ENCODE measurements at places on chromosomes 4 and X. TPM values are rescaled to one million over a fixed set of nuclear protein-coding genes. Genes with fewer than 3 reads are reported as not detected.

Gene VCX2
- total RNA-seq: not detected

Gene FAM149A
- total RNA-seq: 13.6 TPM

Gene UGT2B17
- total RNA-seq: not detected

Gene ADGRG4
- not detected for total RNA-seq

Gene PTPN13
- total RNA-seq: 42.9 TPM

- no peak overlapping the region for H3K4me3 ChIP-seq
- DNase-seq: no peak
- peaks cover 1% of the 10 kb centered on the region for H3K36me3 ChIP-seq
- H3K27me3 ChIP-seq: no peaks in the 10 kb centered on the region
- H3K27ac ChIP-seq: no peak overlapping the region
These were observed 210.4 kb upstream of the GALNTL6 start for GRCh38 chr4:171602638-171603355.

DNA sequence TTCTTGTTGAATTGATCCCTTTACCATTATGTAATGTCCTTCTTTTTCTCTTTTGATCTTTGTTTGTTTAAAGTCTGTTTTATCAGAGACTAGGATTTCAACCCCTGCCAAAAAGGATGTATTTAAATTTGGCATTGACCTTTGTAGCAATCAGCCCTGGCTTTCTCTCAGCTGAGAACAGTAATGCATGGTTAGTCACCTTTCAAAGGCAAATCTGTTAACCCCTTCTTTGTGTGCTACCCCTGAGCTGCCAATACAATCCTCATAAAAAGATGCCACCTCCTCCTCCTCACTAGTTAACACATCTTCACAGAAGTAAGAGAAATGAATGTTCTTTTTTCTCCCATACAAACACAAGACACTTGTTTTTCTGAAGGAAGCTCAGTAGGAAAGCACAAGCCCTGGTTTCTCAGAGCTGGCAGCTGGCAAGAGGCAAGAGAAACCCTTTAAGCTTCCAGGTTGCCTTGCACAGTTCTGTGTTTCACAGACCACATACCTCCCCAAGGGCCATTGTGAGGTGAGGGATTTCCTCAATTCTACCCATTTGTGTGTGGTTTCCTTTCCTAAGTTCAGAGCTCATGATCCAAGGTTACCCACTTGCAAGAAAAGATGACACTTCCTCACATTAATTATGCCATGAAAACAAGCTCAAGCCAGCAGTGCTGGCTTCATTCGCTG, 122.6 kb downstream of the RCHY1 start:
- no peak for DNase-seq
- H3K4me1 ChIP-seq: no peaks in the 10 kb centered on the region
- no peak overlapping the region for H3K27ac ChIP-seq
- peaks cover 16% of the 10 kb centered on the region for H3K27me3 ChIP-seq

- no peaks in the 10 kb centered on the region for H3K27me3 ChIP-seq
- H3K36me3 ChIP-seq: peaks cover 7% of the 10 kb centered on the region
- H3K4me1 ChIP-seq: no peaks in the 10 kb centered on the region
- no peak overlapping the region for H3K27ac ChIP-seq
- no peak for DNase-seq
These were observed 11.2 kb downstream of the BLTP1 start for GRCh38 chr4:122163301-122163700.

DNA sequence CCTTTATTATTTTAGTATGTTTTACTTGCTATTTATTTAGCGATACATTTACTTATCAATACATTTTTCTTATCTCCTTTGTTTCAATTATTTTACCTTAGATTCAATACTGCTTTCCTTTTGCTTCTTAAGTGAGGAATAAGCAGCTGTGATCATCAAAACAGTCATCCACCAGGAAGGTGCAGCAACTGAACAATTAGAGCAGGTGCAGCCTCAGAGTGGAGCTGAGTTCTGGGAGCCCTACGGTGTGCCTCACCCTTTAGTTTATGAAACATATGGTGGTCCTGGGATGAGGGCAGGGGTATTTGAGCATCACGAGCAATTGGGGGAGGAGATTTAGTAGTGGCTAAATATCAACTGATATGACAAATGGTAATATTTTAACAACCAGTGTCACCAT, 111.0 kb downstream of the FRYL start:
- DNase-seq: no peak
- H3K36me3 ChIP-seq: peaks cover 9% of the 10 kb centered on the region
- H3K4me1 ChIP-seq: no peaks in the 10 kb centered on the region
- H3K4me3 ChIP-seq: no peak overlapping the region

DNA sequence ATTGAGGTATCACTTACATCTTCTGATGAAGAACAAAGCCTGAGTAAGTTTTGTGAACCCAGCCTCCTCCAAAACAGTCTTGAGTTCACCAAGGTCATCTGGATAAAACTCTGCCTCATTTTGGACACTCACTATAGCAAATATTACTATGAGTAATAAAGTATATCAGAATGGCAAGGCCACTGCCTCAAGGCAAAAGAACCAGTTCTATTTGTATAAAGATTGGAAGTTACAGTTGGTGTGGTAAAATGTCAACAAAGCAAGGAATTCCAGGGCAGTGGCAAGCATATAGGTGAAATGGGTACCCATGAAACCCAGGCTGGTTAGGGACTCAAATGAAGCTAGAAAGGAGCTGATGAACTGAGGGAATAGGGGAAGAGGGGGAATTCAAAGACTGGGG, 2.4 kb upstream of the ARHGEF6 start:
- H3K27ac ChIP-seq: no peak overlapping the region
- no peaks in the 10 kb centered on the region for H3K27me3 ChIP-seq
- DNase-seq: no peak
- no peak overlapping the region for H3K4me3 ChIP-seq
- no peaks in the 10 kb centered on the region for H3K4me1 ChIP-seq
- H3K36me3 ChIP-seq: peaks cover 2% of the 10 kb centered on the region

GRCh38 chr4:56468097-56468422, 643 bp downstream of the SRP72 start:
- DNase-seq: peak; percentile 45
- peaks cover 42% of the 10 kb centered on the region for H3K4me1 ChIP-seq
- peak overlapping the region; percentile 96 for H3K27ac ChIP-seq
- H3K27me3 ChIP-seq: no peaks in the 10 kb centered on the region
- peaks cover 14% of the 10 kb centered on the region for H3K36me3 ChIP-seq
- peak overlapping the region; percentile 85 for H3K4me3 ChIP-seq

- no peak overlapping the region for H3K4me3 ChIP-seq
- no peak overlapping the region for H3K27ac ChIP-seq
- DNase-seq: no peak
- peaks cover 51% of the 10 kb centered on the region for H3K27me3 ChIP-seq
These were observed 114.8 kb downstream of the HMX1 start for GRCh38 chr4:8756816-8757215.

DNA sequence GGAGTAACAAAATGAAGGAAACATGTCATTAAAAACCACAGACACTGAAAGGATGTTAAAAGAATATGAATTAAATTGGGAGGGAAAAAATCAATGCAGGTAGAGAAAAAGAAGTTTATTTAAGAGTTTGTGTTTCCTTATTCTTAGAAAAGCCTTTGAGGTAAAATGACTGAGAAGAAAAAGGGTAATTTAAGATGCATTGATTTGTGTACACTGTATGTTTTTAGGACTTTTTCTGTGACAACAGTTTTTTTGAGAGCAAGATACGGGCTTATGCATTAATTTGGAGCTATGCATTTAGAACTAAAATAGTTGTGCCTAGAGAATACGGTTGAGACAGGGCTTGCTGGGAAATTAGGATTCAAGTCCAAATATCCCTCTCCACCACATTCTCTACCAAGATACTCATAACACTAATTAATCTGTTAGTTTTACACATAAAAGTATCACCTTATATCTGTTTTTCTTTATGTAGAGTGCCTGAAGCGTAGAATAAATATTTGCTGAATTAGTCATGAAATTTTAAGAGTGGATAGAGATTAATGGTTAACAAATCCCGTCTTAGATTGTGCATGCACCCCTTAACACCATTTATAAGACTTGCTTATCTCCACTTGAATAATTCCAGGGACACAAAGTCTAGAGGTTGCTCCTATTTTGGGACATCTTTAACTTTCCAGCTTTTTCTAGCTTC, 232.5 kb downstream of the PCDH7 start:
- H3K4me3 ChIP-seq: no peak overlapping the region
- peak overlapping the region; percentile 43 for H3K27ac ChIP-seq
- H3K4me1 ChIP-seq: peaks cover 47% of the 10 kb centered on the region
- no peaks in the 10 kb centered on the region for H3K36me3 ChIP-seq
- no peak for DNase-seq

GRCh38 chr4:99847362-99847976, 30.8 kb downstream of the DAPP1 start:
- no peak overlapping the region for H3K27ac ChIP-seq
- H3K4me3 ChIP-seq: no peak overlapping the region
- DNase-seq: no peak
- no peaks in the 10 kb centered on the region for H3K36me3 ChIP-seq

DNA sequence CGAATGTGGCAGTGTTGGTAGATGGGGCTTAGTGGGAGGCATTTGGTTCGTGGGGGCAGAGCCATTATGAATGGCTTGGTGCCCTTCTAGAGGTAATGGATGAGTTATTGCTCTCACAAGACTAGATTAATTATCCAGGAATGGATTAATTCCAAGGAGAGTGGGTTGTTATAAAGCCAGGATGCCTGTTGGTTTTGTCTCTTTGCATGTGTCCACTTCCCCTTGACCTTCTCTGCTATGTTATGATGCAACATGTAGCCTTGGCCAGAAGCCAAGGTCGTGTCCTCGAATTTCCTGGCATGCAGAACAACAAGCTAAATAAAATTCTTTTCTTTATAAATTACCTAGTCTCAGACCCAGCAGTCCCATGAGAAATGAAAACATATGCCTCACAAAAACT, 111.2 kb upstream of the PLS3 start:
- H3K4me3 ChIP-seq: no peak overlapping the region
- H3K27me3 ChIP-seq: no peaks in the 10 kb centered on the region
- peak overlapping the region; percentile 72 for H3K27ac ChIP-seq
- no peak for DNase-seq
- H3K36me3 ChIP-seq: no peaks in the 10 kb centered on the region

DNA sequence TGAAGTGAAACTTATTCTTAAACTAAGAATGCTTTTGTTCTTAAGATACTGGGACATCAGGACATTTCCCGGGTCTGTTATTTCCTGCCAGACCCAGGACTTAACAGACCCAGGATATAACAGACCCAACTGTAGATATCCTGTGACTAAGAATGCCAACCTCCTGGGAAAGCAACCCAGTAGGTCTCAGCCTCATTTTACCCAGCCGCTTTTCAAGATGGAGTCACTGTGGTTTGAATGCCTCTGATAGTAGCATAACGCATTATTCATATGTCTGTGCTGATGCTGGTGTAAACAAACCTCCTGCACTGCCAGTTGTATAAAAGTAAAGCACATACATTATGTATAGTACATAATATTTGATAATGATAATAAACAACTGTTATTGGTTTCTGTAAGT, 185.8 kb upstream of the GPRIN3 start:
- H3K27me3 ChIP-seq: no peaks in the 10 kb centered on the region
- H3K4me1 ChIP-seq: peaks cover 20% of the 10 kb centered on the region
- peaks cover 2% of the 10 kb centered on the region for H3K36me3 ChIP-seq
- no peak overlapping the region for H3K4me3 ChIP-seq
- no peak for DNase-seq

DNA sequence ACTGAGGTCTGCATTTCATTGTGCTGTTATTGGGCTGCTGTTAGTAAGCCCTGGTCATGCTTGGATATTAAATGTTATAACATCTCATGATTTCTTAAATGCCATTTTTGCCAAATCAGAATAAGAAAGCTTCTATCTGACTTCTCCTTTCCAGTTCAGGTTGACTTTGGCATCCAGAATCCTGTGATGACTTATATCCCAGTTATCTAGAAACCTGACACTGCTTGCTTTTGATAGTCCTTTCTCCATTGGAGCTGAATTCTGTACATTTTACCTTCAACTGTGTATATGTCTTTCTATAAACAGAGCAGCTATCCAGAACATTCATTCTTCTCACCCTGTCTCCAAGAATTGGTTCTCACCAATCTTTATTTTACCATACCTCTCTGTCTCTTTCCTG, 257.7 kb upstream of the GNPDA2 start:
- DNase-seq: no peak
- H3K36me3 ChIP-seq: no peaks in the 10 kb centered on the region
- no peak overlapping the region for H3K4me3 ChIP-seq
- peaks cover 8% of the 10 kb centered on the region for H3K27me3 ChIP-seq

GRCh38 chr4:24380957-24381665, 203.2 kb downstream of the DHX15 start:
- H3K4me3 ChIP-seq: no peak overlapping the region
- no peak for DNase-seq
- H3K27me3 ChIP-seq: peaks cover 29% of the 10 kb centered on the region
- no peak overlapping the region for H3K27ac ChIP-seq

DNA sequence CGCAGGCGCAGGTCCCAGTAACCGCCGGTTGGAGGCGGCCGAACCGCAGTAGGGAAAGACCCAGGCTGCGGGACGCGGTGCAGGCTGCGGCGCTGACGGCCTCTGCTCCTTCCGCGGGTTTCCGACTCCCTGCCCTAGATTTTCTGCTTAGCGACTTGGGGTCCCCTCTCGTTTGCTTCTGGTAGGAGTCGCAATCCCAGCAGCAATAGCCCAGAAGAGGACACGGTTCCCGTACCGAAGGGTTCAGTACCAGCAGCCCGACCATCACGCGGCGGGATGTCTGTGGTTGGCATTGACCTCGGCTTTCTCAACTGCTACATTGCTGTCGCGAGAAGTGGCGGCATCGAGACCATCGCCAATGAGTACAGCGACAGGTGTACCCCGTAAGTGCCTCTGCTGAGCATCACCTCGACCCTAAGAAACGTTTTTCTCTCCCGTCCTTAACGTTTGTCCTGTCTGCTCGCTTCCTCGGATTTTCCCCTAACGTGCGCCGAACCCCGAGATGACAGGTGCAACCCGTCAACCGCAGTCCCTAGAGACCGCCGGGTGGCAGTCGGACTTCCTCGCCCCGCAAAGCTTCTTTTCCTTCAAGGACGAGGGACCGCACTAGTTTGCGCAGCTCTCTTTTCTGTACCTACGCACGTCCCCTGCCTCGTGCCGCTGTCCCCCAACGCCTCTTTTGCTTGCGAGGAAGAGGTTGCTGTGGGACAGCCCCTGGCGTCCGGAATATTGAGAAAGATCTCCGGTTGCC, at the start of gene HSPA4L:
Gene HSPA4L (plus strand): TSS at position 48 of the 751 bp plus-strand sequence. CDS start 229 bp downstream, at position 277.
- no peaks in the 10 kb centered on the region for H3K36me3 ChIP-seq
- peak within 1 kb of the TSS; percentile 93 for H3K27ac ChIP-seq
- peaks cover 24% of the 10 kb centered on the region for H3K27me3 ChIP-seq
- H3K4me3 ChIP-seq: peak within 1 kb of the TSS; percentile 84
- peaks cover 19% of the 10 kb centered on the region for H3K4me1 ChIP-seq
- peak; percentile 79 for DNase-seq

- H3K4me3 ChIP-seq: no peak overlapping the region
- DNase-seq: no peak
- no peaks in the 10 kb centered on the region for H3K4me1 ChIP-seq
- H3K27ac ChIP-seq: no peak overlapping the region
- no peaks in the 10 kb centered on the region for H3K27me3 ChIP-seq
These were observed 45.8 kb downstream of the MGARP start for GRCh38 chr4:139234253-139234652.

Data from mesothelial cell of epicardium (in vitro differentiated cells).